Cortex of kidney (tissue), 1 donor: ENCODE measurements at places on chromosomes 6 and 20.

- no peak for DNase-seq
Measured at GRCh38 chr20:47358672-47359529, 2.4 kb upstream of the ZMYND8 start.

GRCh38 chr6:87714093-87714842 lies 12.2 kb upstream of the AKIRIN2 start:
- DNase-seq: no peak

- no peak for DNase-seq
Measured at GRCh38 chr20:43915211-43916072, 790 bp downstream of the TOX2 start.

DNA sequence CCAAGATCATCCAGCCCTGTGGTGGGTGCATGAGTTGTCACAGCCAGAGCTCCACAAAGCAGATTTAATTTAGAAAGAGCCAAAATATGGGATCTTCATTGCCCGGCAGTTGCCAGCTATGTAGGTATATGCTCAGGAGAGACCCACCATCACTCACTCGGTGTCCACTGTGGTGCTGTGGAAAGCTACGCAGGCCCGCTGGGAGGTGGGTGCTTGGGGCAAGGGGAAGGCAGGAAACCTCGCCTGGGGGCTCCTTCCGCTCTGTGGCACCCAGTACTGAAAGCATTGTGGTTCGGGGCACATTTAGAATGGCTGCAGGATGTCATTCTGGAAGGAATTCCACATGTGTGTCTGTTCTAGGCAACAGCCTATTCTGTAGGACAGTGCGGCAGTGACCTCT lies 259.9 kb downstream of the TAF4 start:
- DNase-seq: no peak

- no peak for DNase-seq
Measured at GRCh38 chr20:60653111-60653845, 598.8 kb upstream of the CDH4 start.

GRCh38 chr20:37726321-37726720 lies 32.5 kb downstream of the CTNNBL1 start:
- DNase-seq: no peak

DNA sequence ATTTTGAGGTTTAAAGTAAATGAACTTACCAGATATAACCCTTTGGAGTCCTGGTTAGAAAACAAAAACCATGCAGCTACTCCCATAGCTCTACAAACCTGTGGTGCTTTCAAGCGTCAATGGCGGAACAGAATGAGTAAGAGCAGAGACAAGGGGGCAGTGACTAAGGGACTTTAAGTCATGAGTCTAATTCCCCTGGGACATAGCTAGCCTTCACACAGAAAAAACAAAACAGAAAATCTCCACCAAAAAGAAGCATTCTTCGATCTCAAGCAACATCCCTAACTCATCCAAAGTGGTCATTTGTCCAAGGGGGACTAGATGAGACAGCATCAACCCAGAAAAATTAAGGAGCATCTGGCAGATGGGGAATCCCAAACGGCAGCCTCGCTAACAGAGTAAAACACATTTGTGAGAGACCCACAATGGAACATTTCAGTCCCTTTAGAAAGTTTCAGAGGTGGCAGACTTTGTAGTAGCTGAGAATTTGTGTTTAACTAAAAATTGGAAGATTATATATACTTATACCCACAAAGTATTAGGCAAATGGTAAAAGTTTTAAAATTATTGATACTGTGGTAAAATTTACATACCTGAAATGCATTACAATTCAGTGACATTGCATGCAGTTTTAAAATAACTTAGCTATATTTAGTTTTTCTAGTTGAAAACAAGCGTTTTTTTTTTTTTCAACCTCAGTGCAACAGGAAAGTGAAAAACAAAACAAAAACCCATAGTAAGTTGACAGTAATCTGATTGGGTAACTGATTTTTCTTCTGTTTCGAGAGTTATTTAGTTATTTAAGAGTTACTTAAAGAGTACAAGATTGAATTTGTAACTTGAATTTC lies 67.5 kb downstream of the KCNQ5 start:
- no peak for DNase-seq

- DNase-seq: no peak
Measured at GRCh38 chr20:4609511-4609910, 112.2 kb upstream of the PRND start.

DNA sequence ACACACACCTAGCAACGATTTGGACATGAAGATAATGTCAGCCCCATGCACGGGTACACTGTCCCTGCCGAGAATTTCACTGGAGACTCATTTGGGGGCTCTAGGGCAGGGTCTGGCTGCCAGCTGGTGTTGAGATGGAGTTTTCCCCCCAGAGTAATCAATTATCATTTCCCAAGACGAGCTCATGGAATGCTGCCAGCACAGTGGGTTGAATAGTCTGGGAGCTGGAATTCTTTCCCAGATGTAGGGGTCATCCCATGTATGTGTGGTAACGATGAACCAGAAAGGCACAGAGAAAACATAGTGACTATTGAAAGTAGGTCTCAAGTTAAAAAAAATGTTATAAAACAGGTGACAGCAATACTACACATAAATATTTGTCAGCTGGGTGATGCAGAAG lies 579.9 kb downstream of the MAFB start:
- no peak for DNase-seq

GRCh38 chr6:26530203-26530602 lies 8.0 kb upstream of the HMGN4 start:
- no peak for DNase-seq

DNA sequence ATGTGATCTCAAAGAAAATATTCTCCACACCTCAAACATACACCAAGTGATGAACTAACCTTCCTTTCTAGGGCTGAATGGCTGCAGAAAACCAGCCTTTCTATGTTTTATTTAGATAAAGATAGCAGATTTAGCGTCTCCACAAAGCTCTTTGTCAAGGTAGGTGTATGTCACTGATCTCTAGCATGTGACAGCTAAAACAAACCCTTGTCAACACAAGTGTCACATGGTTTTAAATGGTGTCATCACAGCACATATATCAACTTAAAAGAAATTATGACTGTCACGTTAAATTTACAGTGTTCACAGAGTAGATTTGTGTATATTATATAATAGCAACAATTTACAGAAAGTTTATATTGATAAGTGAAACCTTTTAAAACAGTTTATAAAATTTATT lies 58.3 kb downstream of the TENT5A start:
- no peak for DNase-seq

DNA sequence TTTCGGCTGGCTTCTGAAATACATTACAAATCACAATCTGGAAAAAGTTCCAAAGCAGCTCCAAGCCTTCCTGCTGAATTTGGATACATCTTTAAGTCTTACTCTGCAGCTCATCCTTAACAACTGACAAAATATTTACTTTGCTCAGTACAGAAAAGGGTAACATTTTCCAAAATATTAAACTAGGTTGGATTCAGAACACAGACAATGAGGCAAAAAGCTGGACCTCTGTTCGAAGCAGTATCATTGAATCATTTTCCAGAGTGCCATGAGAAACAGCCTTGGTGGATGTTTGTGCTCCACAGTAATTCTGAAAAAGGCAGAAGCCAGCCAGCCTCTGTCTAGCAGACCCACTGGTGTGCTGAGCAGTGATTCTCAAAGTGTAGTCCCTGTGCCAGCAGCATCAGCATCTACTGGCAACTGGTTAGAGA lies 162.1 kb downstream of the AIG1 start:
- DNase-seq: no peak

DNA sequence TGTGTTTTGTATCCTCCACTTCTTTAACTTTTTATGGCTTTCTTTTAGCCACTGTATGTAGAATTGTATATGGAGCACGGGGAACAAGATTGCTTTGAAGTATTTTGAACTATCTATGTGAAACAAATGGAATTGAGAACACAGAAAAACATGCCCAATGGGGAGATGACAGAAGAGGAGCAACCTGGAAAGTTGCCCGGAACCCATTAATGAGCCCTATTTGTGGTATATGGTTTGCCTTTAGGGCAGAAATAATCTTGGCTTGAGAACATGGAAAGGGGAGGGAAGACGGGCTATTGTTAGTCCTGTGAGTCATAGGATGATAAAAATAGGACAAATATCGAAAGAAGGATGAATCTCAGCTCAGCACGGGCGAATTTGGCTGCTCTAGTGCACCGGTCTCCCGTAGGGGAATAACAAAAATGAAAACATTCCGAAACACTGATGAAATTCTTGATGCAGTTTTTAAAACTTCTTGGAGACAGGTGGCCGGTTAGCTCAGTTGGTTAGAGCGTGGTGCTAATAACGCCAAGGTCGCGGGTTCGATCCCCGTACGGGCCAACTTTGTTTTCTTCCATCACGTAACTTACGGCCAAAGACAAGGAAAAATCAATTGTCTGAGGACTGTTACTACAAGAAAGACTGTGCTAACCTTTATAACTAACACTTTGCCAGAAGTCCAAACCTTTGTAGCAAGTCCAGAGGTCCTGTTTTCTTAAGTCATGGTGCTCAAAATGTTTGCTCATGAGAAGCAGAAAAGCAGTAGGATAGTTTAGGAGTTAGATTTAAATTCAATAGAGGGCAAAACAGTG lies 15.7 kb downstream of the HMGN4 start:
- no peak for DNase-seq

DNA sequence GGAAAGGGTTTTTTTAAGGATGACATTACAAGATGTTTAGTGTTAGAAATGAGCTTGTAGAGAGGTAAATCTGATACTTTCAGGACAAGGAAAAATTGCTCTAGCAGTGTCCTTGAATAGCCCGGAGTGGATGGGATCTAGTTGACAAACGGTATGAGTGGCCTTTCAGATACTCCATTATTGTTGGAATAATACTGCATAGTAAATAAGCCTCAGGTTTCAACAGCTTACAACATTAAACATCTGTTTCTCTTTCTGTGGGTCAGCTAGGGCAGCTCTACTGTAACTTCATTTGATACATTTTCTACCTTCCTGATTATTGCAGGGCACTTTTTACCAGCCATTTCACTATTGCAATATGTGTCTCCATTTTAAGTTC lies 118.0 kb downstream of the B3GAT2 start:
- DNase-seq: no peak

- DNase-seq: no peak
Measured at GRCh38 chr6:142031035-142031434, 101.7 kb upstream of the GJE1 start.

DNA sequence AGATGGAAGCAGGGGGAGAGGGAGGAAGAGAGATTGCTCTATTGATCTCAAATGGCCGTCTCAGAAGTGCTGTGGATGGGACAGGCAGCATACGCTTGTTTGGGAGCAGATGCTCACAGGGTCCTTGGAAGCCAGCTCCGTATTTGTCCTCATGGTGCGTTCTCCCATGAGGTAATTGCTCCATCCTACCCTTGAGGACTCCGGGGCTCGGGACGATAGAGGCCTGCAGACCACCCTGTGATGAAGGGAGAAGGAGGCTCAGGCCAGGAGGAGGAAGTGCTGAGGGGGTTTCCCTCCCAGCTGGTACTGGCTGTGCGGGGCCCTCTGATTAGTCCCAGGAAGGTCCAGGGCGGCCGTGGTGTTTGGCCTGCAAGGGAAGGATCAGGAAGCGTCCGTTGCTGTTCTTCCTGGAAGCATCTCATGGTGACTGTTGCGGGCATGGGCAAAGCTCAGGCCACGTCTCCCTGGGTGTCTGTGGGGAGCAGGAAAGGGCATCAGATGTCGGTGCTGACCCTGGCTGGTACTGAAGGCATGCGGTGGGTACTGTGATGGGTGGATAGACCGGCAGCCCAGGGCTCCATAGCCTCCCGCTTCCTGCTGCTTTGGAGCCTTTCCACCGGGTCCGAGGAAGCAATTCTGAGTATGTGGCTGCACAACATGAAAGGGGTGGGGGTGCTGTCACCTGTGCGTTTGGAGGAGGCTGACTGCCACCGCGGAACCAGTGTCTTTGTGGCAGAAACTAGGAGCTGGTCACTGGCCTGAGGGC lies 158.3 kb downstream of the SYCP2 start:
- no peak for DNase-seq

DNA sequence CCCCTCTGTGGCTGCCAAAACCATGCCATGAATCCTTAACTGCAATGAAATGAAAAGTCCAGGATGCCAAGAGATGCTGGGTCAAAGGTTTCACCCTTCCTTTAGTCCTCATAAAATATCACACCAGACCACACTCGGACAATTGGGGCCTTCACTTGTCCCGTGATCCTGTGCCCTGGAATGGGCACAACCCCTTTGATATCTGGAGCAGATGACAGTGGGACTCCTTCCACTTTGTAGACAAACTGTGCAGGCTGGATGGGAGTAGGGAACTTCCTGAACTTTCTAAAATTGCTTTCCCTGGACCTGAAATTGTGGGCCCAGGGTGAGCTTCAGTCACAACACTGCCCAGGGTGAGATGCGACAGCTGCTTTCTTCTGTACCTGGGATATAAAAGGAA lies 9.6 kb upstream of the BPIFB6 start:
- DNase-seq: no peak

GRCh38 chr6:73688351-73688750 lies 7.7 kb upstream of the CD109 start:
- no peak for DNase-seq

GRCh38 chr6:36599791-36600209 lies 5.6 kb downstream of the SRSF3 start:
- DNase-seq: no peak

GRCh38 chr6:119323931-119324330 lies 25.6 kb downstream of the MAN1A1 start:
- no peak for DNase-seq

- DNase-seq: no peak
Measured at GRCh38 chr6:30067460-30068139, 602 bp downstream of the PPP1R11 start.

GRCh38 chr6:152309648-152310047 lies 327.5 kb downstream of the SYNE1 start:
- no peak for DNase-seq

DNA sequence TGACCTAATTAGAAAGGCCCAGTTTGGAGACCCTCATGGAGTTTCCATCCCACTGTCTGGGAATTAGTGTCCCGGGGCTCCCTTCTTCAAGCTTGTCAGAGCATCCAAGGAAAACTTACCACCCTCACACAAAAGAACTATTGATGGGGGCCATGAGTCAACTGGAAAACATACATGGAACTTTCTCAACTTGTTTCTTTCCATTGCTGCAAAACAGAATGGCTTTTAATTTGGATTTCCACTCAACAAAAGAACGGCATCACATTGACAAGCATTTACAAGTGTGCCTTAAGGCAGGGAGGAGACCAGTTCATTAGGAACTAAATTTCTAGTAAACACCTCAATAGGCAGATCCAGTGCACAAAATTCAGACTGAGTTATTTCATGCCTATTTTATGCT lies 289.1 kb upstream of the PREP start:
- DNase-seq: no peak

DNA sequence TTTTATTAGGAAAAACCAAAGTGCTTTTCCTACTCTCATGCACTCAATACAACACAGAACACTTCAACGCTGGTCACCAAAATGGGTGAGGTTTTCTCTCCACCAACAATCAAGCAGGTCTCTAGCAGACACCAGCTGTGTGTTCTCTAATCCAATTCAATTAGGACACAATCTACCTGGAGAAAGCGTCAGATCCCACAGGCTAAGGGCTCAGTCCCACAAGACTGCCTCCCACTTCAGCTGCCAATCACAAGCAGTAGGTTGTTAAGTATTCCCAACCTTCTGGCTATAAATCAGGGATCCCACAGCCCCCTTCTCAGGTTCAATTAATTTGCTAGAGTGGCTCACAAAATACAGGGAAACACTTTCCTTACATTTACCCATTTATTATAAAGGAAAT lies 47.7 kb downstream of the STMND1 start:
- no peak for DNase-seq
